ENCODE measurements at places on chromosomes 16 and 17.

DNA sequence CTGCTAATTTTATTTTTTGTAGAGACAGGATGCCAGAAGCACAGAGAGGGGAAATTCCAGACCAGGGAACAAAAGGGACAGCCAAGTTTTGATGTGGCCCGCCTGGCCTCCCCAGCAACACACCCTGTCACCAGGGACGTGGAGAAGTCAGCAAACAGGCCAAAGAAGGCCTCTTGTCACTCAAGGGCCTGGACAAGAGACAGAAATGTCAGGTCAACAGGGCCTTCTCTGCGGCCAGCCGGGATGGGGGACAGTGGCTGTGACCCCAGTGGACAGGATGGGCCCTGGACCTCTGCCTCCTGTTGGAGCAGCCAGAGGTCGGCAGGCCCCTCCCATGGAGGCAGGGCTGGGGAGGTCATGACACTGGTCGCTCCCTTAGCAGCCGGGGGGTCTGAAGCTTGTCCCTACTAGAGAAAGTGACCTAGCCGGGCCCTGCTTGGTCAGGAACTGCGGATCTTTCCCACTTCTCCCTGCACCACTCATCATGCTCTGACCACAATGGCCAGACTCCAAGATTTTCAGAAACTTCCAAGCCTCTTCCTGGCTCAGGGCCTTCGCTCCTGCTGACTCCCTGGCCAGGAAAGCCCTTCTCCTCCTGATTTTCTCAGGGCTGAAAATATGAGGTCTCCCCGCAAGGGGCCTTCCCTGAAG is 9.2 kb upstream of the TVP23A start:
- no peak for DNase-seq

- no peak for DNase-seq
These were observed 814 bp upstream of the RUNDC3A start for GRCh38 chr17:44307387-44308186.

GRCh38 chr16:54512467-54512995 is 225.9 kb upstream of the IRX3 start:
- DNase-seq: no peak

- no peak for DNase-seq
These were observed 34.0 kb downstream of the TIMM22 start for GRCh38 chr17:1030684-1031532.

DNA sequence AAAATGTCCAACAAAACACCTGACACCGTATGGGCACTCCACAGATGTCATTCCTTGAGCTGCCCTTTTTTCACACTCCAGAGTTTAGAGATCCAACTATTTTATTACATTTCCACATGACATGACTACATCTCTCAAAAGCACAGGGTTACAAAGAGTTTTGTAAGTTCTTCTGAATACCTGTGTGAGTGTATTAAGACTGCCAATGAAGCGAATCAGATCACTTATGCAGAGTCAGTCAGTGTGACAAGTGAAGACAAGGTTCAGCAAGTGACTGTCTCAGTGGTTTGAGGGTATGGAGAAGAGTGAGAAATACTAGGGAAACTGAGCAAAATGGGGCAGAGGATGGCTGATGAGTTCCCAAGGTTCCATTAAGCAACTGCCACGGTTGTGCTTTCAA is 8.4 kb downstream of the SDR42E1 start:
- DNase-seq: no peak

- no peak for DNase-seq
These were observed 1.7 kb downstream of the JPH3 start for GRCh38 chr16:87603684-87604633.

DNA sequence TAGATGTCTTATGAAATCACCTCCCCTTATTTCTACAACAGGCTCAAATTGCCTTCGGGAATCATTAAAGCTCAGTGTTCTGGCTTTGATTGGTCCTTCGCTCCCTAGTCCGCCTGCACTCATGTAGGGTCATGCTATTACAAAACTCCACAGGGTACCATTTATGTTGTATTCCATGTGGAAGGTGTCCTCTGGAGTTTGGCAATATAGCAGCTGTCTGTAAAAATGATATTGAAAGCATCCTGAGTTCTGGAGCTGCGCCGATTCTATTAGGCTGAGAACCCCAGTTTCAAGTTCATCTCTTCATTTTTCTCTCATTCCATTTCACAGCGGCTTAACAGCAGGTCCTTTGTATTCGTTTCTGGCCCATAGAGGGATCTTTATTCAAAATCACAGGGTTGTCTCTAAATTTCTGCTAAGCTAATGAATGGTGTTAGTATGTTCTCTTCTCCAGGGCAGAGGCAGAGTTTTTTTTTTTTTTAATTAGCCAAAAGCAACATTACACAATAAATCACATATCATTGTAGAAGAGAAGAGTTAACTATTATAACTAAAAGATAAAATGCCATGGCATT is 71.9 kb upstream of the TEKT1 start:
- DNase-seq: no peak

- no peak for DNase-seq
These were observed 7.8 kb downstream of the NACA2 start for GRCh38 chr17:61583242-61583641.

- DNase-seq: peak; percentile 51
These were observed 5.7 kb downstream of the GGA2 start for GRCh38 chr16:23504453-23505179.

DNA sequence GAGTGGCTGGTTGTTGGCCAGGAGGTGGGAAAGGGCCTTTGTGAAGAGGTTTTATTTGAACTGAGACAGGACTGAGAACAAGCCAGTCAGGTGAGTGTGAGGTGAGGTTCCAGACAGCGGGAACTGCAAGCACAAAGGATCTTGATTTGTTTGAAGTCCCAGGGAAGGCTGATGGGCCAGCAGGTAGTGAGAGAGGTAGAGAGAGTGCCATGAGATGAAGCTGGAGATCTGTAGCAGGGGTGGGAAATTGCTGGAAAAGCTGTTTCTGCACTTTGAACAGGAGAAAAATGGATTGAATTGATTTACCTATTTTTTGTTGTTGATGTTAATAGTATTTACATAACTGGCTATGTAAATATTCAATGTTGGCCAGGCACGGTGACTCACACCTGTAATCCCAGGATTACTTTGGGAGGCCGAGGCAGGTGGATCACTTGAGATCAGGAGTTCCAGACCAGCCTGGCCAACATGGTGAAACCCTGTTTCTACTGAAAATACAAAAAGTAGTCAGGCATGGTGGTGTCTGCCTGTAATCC is 7.7 kb upstream of the DCTPP1 start:
- DNase-seq: no peak

DNA sequence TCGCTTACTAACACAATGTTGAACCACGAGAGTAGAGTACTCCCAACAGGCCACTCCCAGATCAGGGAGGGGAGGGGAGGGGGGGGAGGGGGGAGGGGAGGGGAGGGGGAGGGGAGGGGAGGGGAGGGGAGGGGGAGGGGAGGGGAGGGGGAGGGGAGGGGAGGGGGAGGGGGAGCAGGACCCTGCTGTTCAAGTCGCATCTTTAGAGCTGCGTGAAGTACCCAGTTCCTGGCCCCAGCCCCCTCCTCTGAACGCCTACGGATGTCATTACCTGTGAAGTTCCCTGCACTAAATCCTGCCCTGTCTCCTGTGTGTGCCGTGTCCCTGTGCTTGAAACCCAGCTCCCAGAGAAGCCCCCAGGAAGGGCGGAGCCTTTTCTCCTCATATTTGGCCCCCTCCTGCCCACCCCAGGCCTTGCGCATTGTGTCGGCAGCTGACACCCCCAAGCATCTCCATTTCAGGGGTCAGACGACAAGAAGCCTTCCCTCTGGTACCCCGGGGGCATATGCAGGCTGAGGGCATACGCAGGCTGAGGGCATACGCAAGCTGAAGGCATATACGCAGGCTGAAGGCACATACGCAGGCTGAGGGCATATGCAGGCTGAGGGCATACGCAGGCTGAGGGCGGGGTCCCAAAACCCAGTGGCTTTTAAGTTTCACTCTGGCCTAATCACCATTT is 330.2 kb downstream of the C16orf95 start:
- no peak for DNase-seq

- DNase-seq: no peak
These were observed 156.7 kb downstream of the ZNF423 start for GRCh38 chr16:49698931-49699840.

GRCh38 chr16:88737298-88738150 is 31.2 kb downstream of the CTU2 start:
- DNase-seq: peak; percentile 73

DNA sequence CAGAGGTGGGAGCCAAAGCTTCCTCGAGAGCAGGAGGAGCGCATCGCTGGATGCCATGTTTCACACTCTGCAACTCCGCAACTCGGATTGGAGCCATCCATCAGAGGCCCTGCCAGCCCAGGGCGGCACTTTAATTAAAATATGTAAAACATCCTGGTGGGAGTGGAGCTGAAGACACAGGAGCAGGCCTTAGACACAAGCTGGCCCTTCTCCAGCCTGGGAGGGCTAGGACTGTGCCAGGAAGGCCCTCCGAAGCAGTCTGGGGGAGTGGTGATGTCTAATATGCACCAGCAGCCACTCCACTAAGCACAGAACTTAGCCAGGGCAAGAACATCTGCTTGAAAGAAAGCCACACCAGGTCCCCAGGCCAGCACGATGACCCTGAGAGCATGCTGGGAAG is 5.8 kb upstream of the CCDC182 start:
- no peak for DNase-seq

DNA sequence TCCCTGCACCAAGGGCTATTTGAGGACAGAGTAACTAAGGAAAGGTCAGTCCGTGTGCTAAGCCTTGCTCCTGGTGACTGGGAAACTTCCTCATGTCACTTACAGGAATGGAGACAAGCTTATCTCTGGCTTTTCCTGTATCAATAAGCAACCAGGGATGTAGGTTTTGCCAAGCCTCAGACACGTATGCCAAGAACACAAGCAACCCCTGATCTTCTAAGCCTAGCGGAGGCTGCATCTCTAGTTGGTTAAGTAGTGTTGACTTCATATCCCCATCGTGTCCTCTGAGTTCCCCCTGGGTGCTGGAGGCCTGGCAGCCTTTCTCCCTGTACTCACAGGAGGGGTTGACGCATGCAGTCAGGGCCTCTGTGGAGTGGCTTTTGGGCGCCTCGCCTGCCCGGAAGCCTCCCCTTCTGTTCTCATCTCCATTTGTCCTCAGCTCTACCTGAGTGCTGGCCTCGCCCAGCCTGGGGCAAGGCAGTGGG is 1.4 kb upstream of the C1QTNF1 start:
- no peak for DNase-seq

- no peak for DNase-seq
These were observed 103.1 kb downstream of the STX8 start for GRCh38 chr17:9472541-9472940.

DNA sequence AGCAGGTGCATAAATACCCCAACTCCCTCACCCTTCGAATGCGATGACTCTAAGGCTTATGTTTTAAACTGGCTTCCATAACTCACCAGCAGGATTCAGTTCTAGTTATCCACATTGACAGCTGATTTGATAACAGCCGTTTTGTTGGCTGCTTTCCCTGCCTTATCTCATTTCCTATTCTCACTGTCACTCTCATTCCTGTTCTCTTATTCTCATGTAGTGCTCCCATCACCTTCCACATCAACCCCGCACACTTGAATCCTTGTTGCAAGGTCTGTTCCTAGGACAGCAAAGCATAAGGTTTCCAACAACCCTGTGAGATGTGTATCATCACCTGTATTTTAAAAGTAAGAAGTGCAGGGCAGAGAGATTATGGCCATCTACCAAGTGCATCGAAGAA is 344.4 kb downstream of the CDH13 start:
- DNase-seq: no peak

- no peak for DNase-seq
These were observed 17.1 kb upstream of the VWA3A start for GRCh38 chr16:22075043-22075757.

GRCh38 chr17:35725802-35726126 is 5.7 kb upstream of the RASL10B start:
- DNase-seq: no peak

GRCh38 chr17:55223524-55223923 is 41.2 kb upstream of the HLF start:
- DNase-seq: no peak

DNA sequence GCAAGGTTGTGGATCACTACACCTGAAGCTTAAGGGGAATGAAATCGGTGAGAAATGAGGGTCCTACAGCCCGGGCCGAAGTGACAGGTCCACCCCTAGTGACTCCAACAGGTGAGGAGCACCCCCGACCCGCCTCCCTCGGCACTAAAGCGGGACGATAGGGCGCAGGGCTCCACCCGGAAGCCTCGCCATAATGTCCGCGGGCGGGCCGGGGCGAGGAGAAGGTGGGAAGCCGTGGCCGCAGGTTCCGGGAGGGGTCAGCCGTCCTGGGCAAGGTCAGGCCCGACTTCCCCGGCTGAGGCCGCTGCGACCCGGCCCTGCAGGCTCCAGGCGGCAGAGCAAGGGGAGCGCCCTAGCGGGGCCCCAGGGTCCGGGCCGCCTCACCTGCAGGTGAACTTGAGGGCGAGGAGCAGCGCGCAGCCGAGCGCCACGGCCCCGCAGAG is 543 bp downstream of the TXNDC11 start:
- DNase-seq: peak; percentile 17

GRCh38 chr16:64654178-64654577 is 467.7 kb downstream of the CDH11 start:
- DNase-seq: no peak
